SJCRH30 (cell line): ENCODE measurements at places on chromosomes 1 and 21. TPM values are rescaled to one million over a fixed set of nuclear protein-coding genes. Genes with fewer than 3 reads are reported as not detected.
A peak's percentile ranks its signal among the peaks of the same experiment; 100 is the strongest.

The ZBTB7B gene
- total RNA-seq: 4.8 and 5.6 TPM in 2 replicates

The FCAMR gene
- total RNA-seq: not detected in 2 replicates

DNA sequence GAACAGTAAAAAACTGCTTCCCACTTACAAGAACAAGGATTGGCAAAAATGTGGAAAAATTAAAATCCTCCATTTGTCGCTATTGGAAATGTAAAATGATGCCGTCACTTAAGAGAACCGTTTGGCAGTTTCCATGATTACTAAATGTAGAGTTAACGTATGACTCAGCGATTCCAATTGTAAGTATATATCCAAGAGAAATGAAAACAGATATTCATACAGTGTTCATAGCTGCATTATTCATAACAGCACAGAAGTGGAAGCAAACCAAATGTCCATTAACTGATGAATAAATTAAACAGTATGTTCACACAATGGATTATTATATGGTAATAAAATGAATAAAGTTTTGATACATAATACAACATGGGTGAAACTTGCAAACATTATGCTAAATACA is 971.0 kb downstream of the AMY1C start:
- DNase-seq: no peak

The CA6 gene
- not detected in 2 replicates for total RNA-seq

GRCh38 chr1:206112600-206113301 is 4.4 kb downstream of the AVPR1B start:
- no peak for DNase-seq

DNA sequence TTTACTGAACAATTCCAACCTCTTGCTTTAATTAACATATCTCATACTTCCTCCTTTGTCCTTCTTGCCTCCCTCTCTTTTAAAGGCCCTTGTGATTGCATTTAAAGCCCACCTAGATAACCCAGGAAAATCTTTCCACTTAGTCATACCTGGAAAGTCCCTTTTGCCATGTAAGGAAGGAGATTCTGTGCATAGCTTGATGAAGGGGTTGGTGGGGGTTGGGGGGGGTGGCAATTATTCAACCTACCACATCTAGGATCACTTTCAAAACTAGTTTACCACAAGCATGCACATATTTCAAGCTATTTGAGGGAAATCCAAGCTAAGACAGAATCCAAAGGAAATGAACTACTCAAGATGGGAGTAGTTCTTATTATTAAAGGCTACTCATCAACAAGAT is 249.1 kb upstream of the PTBP2 start:
- DNase-seq: no peak

The TNNI3K gene
- not detected in 2 replicates for total RNA-seq

DNA sequence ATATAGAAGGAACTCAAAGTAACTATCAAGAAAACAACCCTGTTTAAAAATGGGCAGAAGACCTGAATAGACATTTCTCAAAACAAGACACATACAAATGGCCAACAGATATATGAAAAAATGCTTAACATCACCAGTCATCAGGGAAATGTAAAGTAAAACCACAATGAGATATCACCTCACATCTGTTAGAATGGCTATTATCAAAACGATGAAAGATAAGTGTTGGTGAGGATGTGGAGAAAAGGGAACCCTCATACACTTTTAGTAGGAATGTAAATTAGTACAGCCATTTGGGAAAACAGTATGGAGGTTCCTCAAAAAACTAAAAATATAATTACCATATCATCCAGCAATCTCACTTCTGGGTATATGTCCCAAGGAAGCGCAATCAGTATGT is 3.0 kb downstream of the CTSS start:
- DNase-seq: no peak

DNA sequence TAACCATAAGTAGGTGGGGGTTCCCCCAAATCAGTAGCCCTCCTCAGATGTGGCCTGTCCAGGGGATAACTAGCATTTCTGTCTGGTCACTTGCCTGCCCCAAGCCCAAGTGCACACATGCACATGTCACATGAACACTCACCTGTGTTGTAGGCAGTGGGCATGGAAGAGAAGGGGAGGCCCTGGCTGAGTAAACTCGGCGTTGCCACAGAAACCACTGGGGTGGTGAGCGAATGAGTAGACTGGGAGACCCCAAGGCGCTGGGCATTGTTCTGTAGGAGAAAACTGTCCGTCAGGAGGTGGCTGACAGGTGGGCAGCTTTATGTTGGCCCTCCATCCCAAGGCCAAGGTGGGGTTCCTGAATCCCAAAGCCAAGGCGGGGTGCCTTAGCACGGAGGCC is 25.6 kb downstream of the MEF2D start:
- no peak for DNase-seq

The LCE1E gene
- total RNA-seq: not detected in 2 replicates

DNA sequence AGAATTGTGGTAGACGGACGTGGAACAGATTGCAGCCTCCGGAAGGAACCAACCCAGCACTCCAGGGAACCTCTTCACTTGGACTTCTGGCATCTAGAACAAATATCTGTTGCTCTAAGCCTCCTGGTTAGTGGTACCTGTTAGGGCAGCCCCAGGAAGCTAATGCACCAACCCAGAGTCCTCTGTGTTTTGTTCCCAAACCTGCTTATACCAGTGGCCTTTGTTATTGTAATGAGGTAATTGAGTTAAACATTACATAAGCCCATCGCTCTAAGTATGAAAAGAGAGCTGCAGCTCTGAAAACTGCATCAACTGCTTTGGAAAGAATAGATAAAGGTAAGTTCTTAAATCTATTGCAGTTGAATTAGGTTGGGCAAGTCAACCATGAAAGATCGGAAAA is 516.7 kb downstream of the NPHP4 start:
- no peak for DNase-seq

The SPRR1A gene
- not detected in 2 replicates for total RNA-seq

DNA sequence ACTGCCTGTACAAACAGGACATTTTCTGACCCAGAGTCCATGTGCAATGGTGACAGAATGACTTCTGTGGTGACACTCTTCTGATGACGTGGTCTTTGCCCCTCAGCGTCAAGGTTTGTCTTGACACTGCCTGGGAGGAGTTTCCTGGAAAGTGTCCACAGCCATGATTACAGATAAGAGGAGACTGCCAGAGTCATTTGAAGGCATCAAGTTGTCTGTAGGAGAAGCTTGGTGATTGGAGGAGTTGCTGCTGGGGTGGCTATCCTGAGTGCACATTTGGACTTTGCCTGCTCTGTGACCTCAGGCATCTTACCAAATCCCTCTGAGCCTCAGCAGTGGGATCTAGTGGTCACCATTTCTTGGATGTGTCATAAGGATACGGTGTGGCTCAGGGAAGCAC is 17.7 kb downstream of the TCHHL1 start:
- no peak for DNase-seq

DNA sequence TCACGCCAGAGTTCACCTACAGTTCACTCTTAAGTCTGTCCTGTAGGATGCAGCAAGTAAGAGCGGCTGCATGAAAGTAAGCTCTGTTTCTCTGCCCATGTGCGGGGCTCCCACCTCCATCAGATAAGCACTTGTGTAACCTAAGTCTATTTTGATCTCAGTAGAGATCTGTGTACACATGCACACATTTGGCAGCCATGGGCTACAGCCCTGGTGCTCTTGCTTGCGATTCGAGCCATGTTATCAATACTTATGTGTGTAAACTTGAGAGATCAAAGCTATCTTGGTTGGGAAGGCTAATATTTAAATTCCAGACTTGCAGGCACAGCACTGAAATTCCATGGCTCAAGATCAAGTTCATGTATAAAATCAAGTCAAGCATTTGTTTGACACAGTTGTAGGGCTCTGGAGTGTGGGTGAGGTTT is 244.7 kb upstream of the FGGY start:
- DNase-seq: peak; percentile 32

DNA sequence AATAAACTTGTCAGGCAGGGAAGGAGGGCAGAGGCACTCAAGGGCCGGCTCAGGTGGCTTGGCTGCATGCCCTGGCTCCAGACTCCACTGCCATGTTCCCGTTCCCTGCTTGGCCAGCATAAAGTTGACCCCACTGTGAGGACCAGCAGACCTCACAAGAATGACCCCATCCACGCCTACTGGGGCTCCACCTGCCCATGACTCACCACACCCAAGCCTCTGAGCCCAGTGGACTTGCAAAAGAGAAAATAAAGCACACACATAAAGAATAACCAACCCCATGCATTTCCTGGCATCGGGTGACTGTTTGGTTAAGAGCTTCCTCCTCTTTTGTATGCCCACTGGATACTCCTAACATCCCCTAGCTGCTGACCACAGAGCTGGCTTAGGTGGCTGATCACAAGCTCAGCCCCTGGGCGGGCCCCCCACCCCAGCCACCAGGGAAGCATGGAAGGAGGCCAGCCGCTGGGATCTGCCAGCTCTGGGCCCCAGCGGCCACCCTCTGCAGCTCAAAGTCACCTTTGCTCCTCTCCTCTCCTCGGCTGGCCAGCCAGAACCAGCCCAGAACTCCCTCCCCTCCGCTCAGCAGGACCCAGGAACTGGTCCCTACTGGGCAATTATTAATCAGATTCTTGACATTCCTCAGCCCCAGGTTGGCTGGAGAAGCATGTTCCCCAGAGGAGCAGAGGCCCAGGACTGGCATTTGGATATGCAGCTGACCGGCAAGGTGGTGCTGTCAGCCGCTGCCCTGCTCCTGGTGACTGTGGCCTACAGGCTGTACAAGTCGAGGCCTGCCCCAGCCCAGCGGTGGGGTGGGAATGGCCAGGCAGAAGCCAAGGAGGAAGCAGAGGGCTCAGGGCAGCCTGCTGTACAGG is at the start of gene KLHDC7A:
KLHDC7A (plus strand) TSS at position 616 of the 875 bp plus-strand sequence; CDS start at position 668, 52 bp downstream.
- DNase-seq: no peak

DNA sequence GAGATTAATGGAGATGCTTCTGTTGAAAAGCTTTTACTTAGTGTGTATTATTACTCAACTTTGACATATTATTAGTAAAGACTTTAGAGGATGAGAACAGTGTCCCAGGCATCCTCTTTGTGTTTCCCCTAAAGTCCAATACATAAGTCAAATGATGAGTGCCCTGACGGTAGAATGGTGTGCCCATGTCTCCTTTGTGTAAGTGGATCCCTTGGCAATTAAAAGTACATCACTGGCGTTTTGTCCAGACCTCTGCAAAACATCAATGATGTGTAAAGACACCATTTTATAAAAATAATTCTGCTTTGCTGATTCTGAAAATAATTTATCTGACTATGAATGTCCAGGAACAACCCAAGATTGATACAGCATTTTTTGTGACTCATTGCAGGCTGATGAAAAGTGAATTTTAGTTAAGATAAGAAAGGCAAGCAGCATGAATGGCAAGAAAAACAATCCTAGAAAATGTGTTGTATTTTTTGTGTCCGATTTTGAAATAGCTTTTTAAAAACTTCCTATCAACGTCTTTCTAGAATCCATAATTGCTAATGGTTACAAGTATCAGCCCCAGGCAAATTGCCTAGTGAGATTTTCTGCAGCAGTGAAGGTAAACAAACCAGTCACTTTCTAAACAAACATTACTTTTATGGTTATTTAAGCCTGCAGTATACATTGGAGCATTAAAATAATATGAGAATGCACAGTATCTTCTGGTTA is 251.5 kb downstream of the PTPRC start:
- DNase-seq: no peak

GRCh38 chr21:31220575-31220974 is 123.5 kb downstream of the TIAM1 start:
- no peak for DNase-seq

DNA sequence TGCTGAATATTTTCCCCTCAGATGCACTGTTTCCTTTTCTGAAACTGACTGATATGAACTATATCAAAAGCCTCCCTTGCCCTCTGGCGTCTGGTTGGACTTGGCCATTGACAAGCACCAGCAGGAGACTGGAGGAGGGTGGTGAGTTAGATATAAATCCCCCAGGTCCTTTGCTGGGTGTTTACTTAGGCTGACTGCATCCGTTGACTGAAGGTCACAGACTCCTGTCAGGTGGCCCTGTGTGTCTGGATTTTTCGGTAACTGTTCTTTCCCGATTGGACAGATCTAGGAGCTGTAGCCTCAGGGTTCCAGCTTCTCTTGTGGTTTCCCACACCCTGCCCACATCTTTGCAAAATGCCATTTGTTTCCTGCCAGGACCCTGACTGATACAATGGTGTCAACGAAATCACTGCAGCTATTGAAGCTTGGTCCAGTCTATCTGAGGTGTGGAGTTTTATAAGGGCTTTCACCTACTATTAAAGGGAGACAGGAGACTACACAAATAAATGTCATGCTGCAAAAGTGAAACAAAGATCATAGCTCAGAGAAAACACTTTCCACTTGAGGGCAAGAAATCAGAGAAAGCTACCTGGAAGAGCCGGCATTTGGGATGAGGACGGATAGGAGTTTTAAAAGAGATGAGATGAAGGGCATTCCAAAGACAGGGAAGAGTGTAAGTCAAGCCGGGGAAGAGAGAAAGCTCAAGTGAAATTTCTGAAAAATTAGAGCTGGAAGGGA is 1.5 kb upstream of the MAGI3 start:
- DNase-seq: peak; percentile 64

DNA sequence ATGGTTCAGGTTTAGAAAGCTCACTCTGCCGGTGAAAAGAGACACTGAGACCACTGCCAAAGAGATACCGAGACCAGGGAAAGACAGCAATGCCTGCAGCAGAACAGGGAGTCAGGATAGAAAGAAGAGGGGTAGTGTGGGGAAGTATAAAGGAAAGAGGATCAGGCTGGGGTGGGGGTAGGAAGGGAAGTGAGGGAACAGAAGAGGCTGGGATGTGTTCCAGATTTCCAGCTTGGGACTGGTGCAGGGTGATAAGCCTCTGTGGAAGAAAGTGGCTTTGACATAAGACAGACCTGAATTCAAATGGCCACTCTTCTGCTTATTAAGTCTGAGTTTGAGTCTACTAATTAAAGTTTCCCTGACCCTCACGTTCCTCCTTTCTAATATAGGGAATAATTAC is 105.9 kb downstream of the PIK3R3 start:
- DNase-seq: no peak

- DNase-seq: no peak
Measured at GRCh38 chr1:216641669-216642460, 81.4 kb downstream of the ESRRG start.

GRCh38 chr1:54973205-54973921 is 7.1 kb upstream of the TMEM61 start:
- peak; percentile 94 for DNase-seq

- no peak for DNase-seq
Measured at GRCh38 chr1:54553602-54554313, 5.7 kb downstream of the ACOT11 start.

- peak; percentile 59 for DNase-seq
Measured at GRCh38 chr1:94160811-94161210, 39.9 kb upstream of the ABCA4 start.

GRCh38 chr1:23634840-23635651 is 56.6 kb upstream of the RPL11 start:
- peak; percentile 78 for DNase-seq

The PADI2 gene
- 4.3 and 4.6 TPM in 2 replicates for total RNA-seq

The PEF1 gene
- total RNA-seq: 64.8 and 72.3 TPM in 2 replicates

The SH2D5 gene
- 8.4 and 10.7 TPM in 2 replicates for total RNA-seq

- DNase-seq: peak; percentile 83
Measured at GRCh38 chr21:34846601-34847112, 177.9 kb downstream of the CLIC6 start.
